ENCODE measurements at places on chromosomes 6 and 20. TPM values are rescaled to one million over a fixed set of nuclear protein-coding genes. Genes with fewer than 3 reads are reported as not detected.

DNA sequence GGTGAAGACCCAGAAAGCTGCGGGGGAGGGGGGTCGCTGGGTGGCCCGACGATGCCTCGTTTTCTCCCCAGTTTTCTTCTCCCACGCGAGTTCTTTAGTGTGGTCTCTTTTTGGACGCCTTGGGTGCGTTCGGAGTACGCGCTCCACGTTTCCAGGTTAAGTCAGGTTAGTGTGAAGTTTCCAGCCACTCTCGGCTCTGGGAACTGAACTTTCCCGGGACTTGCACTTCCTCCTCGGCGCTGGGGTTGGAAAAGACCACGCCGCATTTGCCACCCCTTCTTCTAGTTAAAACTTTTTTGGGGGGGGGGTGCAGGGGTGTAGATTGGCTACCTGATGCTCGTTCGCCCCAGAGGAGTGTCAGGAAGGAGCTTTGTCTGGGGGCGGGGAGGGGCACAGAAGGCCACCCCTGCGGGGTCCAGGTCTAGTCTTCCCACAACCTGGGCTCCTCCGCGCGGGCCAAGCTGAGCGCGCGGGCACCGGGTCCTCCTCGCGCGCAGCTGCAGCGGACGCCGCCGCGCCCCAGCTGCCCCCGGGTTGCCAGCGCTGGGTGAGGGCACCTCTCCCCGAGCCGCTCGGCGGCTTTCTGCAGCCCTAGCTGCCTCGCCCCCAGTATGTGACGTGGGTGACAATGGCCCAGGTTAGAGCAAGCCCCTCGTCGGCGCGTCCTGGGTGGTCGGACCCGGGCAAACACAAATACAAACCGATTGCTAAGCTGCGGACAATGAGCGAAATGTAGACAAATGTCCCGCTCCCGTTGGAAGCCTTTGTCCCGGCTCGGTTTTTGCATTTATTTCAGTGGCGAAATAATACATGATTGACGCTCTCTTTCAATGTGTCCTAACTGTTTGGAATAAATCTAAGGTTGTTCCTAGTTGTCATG, 1.7 kb upstream of the NKX2-2 start:
- DNase-seq = no peak

DNA sequence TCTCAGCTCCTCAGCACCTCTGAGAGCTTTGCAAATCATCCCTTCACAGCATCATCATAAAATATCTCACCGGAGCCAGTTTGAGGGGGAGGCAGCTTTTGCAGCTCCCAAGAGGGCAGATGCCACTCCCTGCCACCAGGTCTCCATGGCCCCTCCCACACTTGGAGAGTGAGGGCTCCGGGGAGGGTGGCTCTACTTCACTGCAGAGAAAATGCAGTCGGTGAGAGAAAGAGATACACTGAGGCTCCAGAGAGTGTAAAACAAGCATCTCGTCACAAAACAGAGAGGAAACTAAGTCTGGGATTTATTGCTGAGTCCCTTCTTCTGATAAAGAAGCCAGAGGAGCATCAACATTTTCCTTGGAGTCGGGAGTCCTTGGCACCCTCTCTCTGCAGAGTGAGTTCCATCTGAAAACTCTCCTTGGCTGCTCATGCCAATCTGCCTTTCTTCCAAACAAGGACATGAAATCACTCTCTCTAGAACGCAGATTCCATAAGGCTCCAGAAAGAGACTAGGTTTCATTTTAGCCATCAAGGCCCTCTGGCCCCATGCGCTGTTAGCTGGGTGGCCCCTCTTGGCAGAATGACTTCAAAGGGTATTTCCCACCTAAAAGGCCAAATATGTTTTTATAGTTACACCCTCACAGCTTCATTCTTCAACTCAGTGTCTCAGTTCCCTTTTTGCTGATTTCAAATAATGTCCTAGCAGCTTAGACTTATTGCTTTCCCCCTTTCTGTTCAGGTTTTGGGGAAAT, 70.6 kb upstream of the F13A1 start:
- DNase-seq = no peak

GRCh38 chr6:79498842-79499241, 38.4 kb downstream of the LCA5 start:
- no peak for DNase-seq

HCRTR2 gene
- not detected for total RNA-seq

DNA sequence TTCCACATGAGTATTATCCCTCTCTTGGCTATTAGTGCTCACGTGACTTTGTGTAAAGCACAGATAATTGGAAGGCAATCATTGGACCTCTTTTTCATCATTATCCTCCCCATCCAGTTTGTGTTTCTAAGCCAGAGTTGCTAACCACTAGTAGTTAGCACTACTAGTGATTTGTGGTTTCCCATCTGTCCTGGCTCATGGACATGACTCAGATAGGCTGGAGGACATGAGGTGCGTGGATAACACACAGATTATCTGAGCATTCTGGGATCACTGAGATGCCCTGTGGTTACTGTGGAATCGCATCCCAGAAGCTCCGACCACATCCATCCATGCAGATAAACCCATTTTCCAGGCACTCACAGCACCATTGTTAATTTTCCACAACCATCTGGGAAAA, 123.8 kb upstream of the NAA20 start:
- DNase-seq = no peak
